Central memory CD4-positive, alpha-beta T cell (primary cell): ENCODE measurements at places on chromosomes 1 and 21.

DNA sequence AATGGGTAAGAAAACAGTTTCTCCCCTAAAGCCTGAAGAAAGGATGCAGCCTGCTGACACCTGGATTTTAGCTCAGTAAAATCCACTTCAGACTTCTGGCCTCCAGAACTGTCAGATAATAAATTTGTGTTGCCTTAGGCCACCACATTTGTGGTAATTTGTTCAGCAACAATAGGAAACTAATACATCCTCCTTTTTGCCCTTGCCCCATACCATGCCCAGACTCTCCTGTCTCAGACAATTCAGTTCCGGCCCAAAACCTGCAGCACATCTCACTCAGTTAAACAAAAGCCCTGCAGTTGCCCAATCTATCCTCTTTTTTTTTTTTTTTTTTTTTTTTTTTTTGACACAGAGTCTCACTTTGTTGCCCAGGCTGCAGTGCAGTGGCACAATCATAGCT is 25.8 kb downstream of the SMIM12 start:
- no peak for DNase-seq

DNA sequence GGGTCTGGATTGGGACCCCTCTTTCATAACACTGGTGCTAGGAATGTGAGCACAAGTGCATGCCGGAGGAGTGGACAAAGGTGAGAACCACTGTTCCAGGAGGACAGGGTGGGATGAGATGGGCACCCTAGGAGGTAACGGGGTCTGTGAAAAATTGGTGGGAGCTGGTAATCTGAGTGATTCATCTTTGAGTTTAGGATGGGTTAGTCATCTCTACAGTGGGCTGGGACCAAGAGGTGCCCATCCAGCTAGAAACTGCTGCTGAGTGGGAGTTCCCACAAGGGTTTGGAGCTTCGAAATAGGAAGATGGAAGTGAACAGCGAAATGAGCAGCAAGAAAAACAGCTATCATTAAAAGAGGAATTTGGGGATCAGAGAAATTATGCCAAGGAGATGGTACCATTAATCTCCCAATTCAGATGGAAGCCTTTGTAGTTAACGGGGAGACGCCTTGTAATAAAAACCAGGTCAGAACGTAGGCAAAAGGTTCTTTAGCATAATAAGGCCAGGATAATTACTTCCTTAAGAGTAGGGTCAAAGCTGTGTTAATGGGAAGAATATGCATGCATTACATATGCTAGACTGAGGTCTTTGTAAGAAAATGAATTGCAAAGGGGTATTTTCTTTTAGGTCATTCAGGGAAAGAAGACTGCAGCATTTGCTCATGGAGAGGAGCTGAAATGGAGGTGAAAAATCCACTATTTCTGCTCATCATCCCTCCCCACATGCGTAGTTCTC is 55.5 kb downstream of the OLFML3 start:
- no peak for DNase-seq

GRCh38 chr1:213032651-213033050 is 17.0 kb upstream of the ANGEL2 start:
- DNase-seq, result no peak

DNA sequence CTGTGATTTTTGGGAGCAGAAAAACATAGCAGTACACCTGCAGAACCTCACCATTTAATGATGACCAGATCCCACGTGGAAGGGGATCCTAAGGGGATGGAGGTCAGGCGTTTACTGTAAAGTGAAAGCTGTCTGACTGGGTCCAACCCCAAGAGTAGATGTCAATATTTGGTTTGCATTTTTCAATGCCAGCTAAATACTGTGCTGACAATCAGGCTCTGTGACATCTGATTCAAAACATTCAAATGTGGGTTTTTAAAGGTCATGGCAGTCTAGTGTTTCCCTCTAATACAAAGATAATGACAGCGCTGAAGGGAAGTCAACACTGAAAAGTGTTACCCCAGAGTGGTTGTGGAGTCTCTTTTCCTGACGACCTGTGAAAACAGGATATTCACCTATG is 68.1 kb downstream of the SPAG17 start:
- no peak for DNase-seq

DNA sequence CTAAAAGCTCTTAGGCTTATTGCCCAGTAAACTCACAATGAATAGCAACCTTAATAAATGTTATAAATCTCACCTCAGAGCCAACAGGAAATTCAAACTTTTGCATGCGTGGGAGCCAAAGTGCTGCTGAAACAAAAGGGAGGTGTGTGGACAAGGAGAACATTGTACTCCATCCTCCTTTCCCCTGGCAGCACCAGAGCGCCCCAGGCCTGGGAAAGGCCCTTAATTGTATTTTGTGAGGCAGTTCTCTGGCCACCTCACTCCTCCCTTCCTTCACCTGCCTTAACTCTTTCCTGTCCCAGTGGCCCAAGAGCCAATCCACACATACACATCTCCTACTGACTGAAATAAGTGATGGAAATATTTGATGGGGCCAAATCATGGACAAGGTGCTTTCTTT is 648.5 kb downstream of the LMO4 start:
- DNase-seq, result no peak

GRCh38 chr1:158644449-158644848 is 39.4 kb downstream of the OR10Z1 start:
- DNase-seq, result no peak

DNA sequence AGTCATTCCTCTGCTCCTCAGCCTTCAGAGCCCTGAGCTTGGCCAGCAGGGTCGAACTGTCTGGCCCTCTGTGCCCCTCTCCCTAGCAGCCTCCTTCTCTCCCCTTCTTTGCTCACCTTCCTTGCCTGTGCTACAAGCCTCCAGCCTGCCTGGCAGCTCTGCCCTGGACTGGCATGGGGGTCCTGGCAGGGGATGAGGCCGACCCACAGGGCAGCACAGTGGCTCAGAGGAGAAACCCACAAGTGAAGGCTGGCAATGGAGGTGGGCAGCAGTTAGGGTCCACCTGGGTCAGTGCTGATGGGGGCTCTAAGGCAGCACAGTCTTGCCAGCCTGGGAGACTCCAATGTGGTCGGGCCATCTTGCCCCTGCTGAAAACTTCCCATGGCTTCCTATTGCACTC is 274.2 kb downstream of the GRIK3 start:
- no peak for DNase-seq
